ENCODE measurements at places on chromosomes 12 and 14. TPM values are rescaled to one million over a fixed set of nuclear protein-coding genes. Genes with fewer than 3 reads are reported as not detected.

The C12orf60 gene
- 1.1 TPM for total RNA-seq

The KRT80 gene
- 0.56 TPM for total RNA-seq

The MRPS35 gene
- total RNA-seq: 27.4 TPM

The PUS7L gene
- 44.8 TPM for total RNA-seq

The TCL1B gene
- not detected for total RNA-seq

The GPR68 gene
- total RNA-seq: 0.28 TPM

The P2RX2 gene
- not detected for total RNA-seq

The SLC6A15 gene
- total RNA-seq: 1.4 TPM

The COL2A1 gene
- not detected for total RNA-seq

The NKX2-1 gene
- not detected for total RNA-seq

The USP44 gene
- total RNA-seq: 33.5 TPM

The NID2 gene
- 102 TPM for total RNA-seq

The DDX54 gene
- total RNA-seq: 24.4 TPM

The TMEM117 gene
- 29.7 TPM for total RNA-seq

The APOLD1 gene
- total RNA-seq: 4.2 TPM

The MNAT1 gene
- 48.2 TPM for total RNA-seq

The PAWR gene
- total RNA-seq: 34.4 TPM

The TSPAN19 gene
- total RNA-seq: not detected

The SOAT2 gene
- 0.18 TPM for total RNA-seq

The EPYC gene
- not detected for total RNA-seq

The TSPAN31 gene
- 71.2 TPM for total RNA-seq

The DLGAP5 gene
- total RNA-seq: 40.3 TPM

The MYF5 gene
- total RNA-seq: not detected

The TSHR gene
- not detected for total RNA-seq

The SLC39A5 gene
- total RNA-seq: not detected

The OR4E2 gene
- not detected for total RNA-seq

The C14orf39 gene
- total RNA-seq: 0.36 TPM

The SELPLG gene
- 3.2 TPM for total RNA-seq

The TMEM229B gene
- total RNA-seq: not detected

The CEBPE gene
- not detected for total RNA-seq

The TAS2R20 gene
- 3.9 TPM for total RNA-seq

The NTF3 gene
- 12.2 TPM for total RNA-seq

The SMCO2 gene
- not detected for total RNA-seq

The KRT85 gene
- total RNA-seq: not detected

The DHRS4L2 gene
- total RNA-seq: 12.5 TPM

The A2M gene
- total RNA-seq: 0.56 TPM
